ENCODE measurements at places on chromosomes 6 and 20.

- DNase-seq, result no peak
Observed at GRCh38 chr6:13557841-13558240, 16.6 kb upstream of the SIRT5 start.

DNA sequence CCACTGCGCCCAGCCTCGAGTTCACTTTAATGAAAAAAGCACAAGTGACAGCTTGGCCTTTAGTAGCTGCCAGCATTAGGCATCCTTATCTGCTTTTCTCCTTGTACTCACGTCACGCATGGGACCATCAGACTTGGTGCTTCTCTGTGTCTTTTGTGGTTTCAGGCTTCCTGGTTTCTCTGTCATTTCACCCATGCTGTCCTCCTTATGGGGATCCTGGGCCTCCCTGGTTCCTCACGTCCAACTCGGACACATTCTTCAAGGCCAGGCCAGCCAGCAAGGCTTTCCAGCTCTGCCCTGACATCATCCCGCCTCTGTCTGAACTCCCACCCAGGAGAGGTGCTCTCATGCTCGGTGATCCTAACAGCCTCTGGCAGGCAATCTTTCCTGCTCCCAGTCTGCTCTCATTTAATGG is 83.2 kb downstream of the TIAM2 start:
- peak; percentile 63 for DNase-seq

DNA sequence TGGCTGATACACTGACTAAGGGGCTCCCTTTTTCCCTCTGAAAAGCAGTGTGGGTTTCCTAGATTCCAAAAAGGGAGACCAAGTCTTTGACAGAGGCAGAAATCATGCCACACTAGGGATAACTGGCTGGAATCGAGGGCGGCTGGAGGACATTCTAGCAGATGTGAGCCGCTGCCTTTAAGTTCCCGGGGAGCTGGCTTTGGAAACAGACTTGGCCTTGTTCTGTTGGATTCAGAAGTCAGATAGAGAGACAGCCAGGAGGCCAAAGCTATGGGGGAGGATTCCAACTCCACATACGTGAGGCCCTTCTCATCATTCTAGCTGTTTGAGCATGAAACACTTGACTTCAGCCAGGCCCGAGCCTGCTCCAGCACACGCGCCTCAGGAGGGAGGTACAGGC is 109.9 kb upstream of the FOXC1 start:
- DNase-seq, result no peak

DNA sequence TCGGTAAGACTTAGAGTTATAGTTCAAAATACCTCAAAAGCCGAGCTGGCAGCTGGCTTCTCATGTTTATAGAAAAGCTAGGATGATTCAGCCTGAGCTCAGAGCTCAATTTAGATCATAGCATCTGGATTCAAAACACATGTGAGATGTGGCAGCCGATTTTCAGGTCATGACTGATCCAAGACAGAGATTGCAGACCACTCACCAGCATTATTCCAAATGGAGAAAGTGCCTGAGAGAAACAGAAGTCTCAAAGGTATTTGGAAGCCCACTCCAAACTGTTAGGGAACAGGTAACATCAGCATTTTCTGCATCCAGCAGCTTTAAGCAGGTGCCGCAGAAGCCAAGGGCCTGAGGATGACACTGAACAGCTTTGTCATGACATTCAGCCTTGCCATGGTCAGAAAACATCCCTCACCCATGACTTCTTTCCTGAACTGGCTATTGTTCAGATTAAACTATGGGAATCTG is 102.2 kb downstream of the BACH2 start:
- DNase-seq, result no peak

DNA sequence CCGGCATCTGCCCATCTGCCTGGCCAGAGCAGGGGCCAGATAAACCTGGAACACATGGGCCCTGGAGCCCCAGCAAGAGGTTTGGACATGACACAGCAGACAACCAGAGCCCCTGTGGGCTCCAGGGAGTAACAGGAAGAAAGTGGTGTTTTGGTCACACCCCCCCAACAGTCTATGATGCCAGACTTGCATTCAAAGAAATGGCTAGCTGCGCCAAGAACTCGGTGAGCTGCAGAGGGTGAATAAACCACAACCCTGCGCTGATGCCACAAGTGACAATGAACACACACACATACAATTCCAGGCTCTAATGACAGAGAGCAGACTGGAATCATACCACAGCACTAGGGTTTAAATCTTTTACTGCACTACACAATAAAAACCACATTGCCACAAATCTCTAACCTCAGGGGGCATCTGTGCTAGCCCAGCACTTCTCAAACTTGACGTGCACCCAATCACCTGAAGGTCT is 34.0 kb downstream of the TRERF1 start:
- DNase-seq, result no peak

All from WERI-Rb-1 (cell line).